ENCODE measurements at places on chromosomes 16 and 17.

- no peak for DNase-seq
Measured at GRCh38 chr17:45385331-45385997, 47.2 kb downstream of the ARHGAP27 start.

- DNase-seq: no peak
Measured at GRCh38 chr16:58651965-58652348, 22.3 kb upstream of the CNOT1 start.

- DNase-seq: no peak
Measured at GRCh38 chr17:40854175-40854814, 12.7 kb downstream of the KRT12 start.

GRCh38 chr16:81431554-81432353 lies 12.9 kb upstream of the CMIP start:
- DNase-seq: no peak

- DNase-seq: no peak
Measured at GRCh38 chr17:58492238-58493121, 4.3 kb upstream of the HSF5 start.

GRCh38 chr16:87531418-87531817 lies 38.6 kb upstream of the ZCCHC14 start:
- DNase-seq: no peak

Measured in esophagus squamous epithelium (tissue), 5 donors.